ENCODE measurements at places on chromosomes 4 and X. TPM values are rescaled to one million over a fixed set of nuclear protein-coding genes. Genes with fewer than 3 reads are reported as not detected.

Gene USP26
- total RNA-seq: not detected

Gene SPINK2
- total RNA-seq: not detected

Gene DUSP21
- not detected for total RNA-seq

Gene FRMD7
- total RNA-seq: not detected

Gene SPIN2A
- 0.15 TPM for total RNA-seq

Gene WDR19
- total RNA-seq: 11.6 TPM

Gene GLOD5
- not detected for total RNA-seq

Gene LONRF3
- total RNA-seq: 0.15 TPM

Gene P2RY8
- not detected for total RNA-seq

Gene FAM47A
- not detected for total RNA-seq

Gene FANCB
- 3.9 TPM for total RNA-seq

Gene AWAT2
- total RNA-seq: not detected

Gene TRIML2
- total RNA-seq: not detected

Gene COX7B2
- not detected for total RNA-seq

Gene TKTL1
- not detected for total RNA-seq

Gene ADAMTS3
- 0.84 TPM for total RNA-seq

Gene AR
- 2.7 TPM for total RNA-seq

Gene SOWAHD
- 0.30 TPM for total RNA-seq

Gene CABS1
- not detected for total RNA-seq

Gene MAGEA3
- total RNA-seq: not detected

Gene SLC38A5
- 63.6 TPM for total RNA-seq

Gene HPSE
- total RNA-seq: 0.59 TPM

Gene ATOH1
- not detected for total RNA-seq
